Ammon's horn (tissue), 1 donor: ENCODE measurements at places on chromosomes 1 and 21.
A peak's percentile ranks its signal among the peaks of the same experiment; 100 is the strongest.

DNA sequence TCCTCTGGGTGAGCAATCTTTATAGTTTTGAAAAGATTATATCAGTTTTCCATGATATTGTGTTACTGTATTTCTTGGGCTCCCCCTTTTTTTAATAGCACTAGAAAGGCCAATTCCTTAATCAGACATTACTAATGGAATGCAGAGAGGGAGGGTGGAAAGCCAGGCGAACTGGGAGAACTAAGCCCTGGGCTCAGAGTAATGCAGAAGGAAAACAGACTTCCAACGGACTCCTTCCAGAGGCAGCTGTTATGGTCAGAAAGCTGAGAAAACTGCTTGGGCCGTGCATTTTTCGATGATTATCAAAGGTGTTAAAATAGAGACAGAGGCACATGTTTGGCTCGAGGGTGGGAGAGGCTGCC is 206.3 kb downstream of the FOXD2 start:
- DNase-seq = no peak

- peak; percentile 81 for DNase-seq
Measured at GRCh38 chr1:236142253-236143103, at the start of gene GPR137B. Gene GPR137B (plus strand): TSS chr1:236142539. CDS start chr1:236142623, 84 bp downstream.

- DNase-seq = no peak
Measured at GRCh38 chr1:246772686-246773085, 48.5 kb downstream of the SCCPDH start.

GRCh38 chr1:113674591-113674990 is 84.7 kb downstream of the PHTF1 start:
- DNase-seq = no peak

- no peak for DNase-seq
Measured at GRCh38 chr1:54499097-54499359, 49.0 kb upstream of the ACOT11 start.

GRCh38 chr1:51990478-51990965 is at the start of gene RAB3B:
Gene RAB3B (minus strand): TSS chr1:51990700. CDS start chr1:51977117, 13,583 bp downstream.
- DNase-seq = peak; percentile 7

DNA sequence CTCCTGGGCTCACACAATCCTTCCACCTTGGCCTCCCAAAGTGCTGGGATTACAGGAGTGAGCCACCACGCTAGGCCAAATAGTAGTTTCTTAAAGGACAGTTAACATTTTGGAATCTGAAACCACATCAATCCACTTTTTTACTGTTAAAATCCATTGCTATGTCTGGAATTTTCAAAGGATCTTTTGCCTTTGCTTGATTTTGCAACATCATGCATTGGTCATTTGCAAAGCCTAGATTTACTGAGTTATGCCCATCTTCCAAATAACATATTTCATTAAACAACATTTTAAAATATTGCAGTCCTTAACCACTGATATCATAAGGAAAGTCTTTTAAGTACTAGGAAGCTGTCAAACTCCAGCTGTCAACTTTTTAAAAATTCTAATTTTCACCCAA is 3.3 kb downstream of the POGZ start:
- DNase-seq = no peak

DNA sequence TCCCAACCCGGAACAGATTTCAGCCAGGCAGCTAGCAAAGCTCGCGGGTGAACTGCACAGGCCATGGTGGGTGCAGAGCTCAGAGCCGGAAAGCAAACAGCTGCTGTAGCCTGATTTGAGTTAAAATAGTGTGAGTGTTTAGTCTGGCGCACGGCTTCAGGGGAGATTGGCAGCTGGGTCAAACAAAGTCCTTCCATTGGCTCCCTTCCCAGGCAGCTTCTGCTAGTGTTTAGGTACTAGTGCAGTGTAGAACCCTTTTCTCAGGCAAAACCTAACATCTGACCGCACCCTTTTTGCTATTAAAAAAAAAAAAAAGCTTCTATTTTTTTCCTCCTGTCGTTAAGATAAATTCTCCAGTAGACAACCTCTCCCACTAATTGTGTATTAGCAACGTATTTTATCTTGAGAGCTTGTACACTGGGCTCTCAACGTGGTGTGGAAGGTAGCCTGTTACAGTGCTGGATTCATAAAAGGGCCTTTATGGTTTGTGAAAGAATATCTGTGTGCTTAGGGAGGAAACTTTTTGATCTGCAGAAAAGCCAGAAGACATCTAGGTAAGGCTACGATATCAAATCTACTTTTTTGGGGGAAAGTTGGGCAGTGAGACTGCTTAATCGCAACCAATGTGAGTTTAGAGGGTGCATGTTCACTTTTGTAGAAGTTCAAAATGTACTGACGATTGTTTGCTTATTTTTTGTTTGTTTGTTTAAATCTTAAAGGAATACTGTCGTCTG is 689.6 kb downstream of the USP25 start:
- peak; percentile 79 for DNase-seq

- DNase-seq = no peak
Measured at GRCh38 chr1:17002524-17002902, 9.2 kb downstream of the ATP13A2 start.

GRCh38 chr1:116360429-116361173 is 12.4 kb upstream of the ATP1A1 start:
- DNase-seq = no peak

DNA sequence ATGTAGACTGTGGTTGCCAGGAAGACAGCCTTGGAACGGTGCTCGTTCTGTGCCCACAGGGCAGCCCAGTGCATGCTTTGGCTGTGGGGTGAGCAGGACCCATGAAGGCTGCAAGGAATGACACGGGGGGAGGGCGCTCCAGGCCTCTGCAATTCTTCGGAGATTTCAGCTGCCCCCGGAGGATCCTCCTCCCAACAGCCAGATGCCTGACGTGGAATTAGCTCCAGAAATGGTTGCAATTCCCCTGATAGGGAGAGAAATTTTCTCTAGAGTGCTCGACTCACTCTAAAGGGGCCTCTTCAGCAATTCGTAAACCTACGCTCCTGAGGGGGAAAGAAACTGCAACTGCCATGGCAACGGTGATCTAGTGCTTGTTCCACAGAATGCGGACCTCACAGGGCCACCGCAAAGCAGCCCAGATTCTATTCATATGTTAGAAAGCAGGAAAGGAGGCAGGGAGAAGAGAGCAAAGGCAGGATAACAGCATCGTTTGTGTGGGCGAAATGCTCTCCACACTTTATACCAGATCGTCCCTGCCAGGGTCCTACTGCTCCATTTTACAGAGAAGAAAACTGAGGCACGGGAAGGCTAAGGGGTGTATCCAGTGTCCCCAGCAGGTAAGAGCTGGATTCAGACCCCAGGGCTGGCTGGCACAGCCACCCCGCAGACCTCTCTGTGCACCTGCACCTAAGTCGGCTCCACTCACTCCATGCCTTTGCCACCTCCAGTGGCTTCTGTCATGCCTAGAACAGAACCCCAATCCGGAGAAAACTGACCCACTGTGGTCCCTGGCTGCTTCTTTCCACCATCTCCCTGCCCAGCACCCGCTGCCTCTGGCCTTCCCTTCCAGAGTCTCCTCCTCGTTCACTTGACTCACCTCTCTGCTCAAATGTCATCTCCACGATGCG is 11.9 kb upstream of the PDE9A start:
- peak; percentile 57 for DNase-seq

GRCh38 chr1:239635276-239635675 is 248.9 kb downstream of the CHRM3 start:
- no peak for DNase-seq

- peak; percentile 29 for DNase-seq
Measured at GRCh38 chr1:117001254-117001927, at the start of gene CD101. Gene CD101 (plus strand): TSS chr1:117001760. CDS start chr1:117001818, 58 bp downstream.

DNA sequence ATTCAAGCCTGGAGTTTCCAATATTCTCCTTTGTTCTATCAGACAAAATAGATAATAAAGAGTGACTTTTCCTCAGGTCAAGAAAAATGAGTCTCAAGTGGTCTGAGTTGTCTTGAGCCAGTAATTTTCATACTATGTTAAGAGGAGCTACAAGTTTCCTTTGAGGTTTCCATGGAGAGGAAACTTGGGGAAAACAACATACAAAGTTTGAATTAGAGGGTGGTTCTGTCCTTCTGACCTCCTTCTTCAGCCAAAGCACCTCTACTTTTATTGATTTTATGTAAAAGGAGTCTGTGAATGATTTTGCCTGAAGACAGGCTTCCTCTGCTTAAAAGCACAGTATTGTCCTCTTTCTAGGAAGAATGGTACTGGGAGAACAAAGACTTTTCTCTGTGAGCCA is 497.2 kb upstream of the PKN2 start:
- no peak for DNase-seq

DNA sequence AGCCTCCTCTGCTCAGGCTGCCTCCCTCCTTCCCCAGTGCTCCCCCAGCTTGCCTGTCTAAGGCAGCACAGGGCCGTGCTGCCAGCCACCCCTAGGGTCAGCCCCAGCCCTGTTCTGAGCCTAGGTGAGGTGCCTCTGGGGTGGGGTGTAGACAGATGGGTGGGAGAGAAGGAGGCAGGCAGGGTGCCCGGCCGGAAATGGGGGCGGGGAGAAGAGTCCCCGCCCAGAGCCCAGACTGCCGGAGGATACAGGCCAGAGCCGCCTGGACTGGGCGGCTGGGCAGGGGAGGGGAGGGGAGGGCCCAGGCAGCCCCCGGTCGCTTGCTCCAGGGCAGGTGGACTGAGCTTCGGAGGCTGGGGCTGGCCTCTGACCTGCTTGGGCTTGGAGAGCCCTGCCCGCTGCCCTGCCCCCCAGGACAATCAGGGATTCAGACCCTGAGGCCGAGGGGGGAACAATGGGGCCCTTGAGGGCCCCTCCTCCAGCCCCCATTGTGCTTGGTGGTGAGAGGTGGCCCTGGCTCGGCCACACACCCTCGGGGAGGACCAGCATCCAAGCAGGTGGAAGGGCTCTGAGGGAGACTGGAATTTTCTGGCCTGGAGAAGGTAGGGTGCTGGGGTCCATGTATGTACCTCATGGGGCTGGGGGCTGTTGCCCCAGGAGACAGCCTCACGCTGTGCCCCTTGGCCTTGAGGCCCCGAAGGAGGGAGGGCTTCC is at the start of gene GJC2:
GJC2 (plus strand) TSS at position 525 of the 714 bp plus-strand sequence. CDS start 7,829 bp downstream, outside the sequence.
- peak; percentile 72 for DNase-seq

GRCh38 chr1:43435146-43436145 is 18.3 kb downstream of the HYI start:
- DNase-seq = peak; percentile 43

DNA sequence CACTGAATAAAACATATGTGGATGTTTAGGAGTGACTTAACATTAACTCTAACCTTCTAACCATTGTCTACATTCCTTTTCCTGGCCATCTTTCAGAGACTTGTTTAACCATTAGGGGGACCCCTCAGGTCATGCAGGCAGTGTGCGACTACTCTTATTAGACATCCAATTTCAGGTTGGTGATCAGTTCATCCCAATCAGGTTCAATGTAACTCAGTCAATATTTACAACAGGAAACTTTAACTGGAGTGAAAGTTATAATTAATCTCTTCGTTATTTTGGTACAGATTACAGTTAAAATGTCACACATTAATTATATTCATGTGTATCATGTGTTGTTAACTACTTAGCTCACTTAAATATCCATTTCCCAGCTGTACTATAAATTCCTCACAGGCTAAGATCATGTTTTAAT is 68.8 kb upstream of the RGS1 start:
- no peak for DNase-seq

DNA sequence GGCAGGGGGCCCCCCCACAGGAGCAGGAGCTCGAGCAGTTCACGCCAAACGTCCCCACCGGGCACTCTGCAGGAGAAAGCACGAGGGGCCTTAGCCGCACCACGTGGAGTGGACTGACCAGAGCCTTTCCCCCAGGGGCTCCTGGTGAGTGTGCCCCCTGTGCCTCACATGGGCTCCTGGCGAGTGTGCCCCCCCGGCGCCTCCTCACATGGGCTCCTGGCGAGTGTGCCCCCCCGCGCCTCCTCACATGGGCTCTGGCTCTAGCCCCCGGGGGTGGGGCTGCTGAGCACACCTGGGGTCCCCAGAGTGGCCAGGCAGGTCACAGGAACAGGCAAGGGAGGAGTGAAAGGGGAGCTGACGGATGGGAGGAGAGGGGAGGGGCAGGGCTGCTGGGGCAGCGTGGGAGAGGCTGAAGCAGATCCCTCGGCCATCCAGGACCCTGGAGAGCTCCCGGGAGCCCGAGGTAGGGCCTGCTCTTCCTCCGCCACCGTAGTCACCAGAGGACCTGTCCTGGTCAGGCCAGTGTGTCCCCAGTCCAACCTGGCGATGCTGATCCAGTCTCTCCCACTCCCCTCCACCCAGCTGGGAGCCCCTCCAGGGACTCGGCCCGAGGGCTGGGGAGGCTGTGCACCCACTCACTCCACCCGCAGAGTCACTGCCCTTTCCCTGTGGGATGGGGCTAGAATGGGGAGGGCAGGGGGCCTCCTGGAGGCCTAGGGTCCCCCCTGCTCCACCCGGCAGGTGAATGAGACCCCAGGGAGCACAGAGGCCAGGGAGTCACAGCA is 47.6 kb downstream of the ARHGEF16 start:
- DNase-seq = peak; percentile 55

- no peak for DNase-seq
Measured at GRCh38 chr1:178399177-178399728, 97.5 kb downstream of the CLEC20A start.

GRCh38 chr1:172674831-172675613 is 16.1 kb downstream of the FASLG start:
- DNase-seq = no peak

- DNase-seq = no peak
Measured at GRCh38 chr1:197915862-197916499, 1.2 kb upstream of the LHX9 start.

DNA sequence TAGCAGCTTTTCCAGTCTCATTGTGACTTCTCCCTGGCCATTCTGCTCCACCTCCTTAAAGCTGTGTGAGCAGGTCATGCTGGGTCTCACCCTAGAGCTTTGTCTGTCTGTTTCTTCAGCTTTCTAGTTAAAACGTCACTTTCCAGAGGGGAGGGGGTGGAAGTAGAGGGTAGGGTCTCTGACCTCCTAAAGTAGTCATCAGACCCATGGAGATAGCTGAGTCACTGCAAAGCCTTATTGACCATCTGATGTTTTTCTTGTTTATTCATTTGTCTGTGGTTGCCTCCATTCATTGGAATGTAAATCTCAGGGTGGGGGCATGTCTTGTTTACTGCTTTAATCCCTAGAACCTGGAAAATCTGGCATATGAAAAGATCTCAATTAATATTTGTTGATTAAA is 52.7 kb downstream of the ELF3 start:
- no peak for DNase-seq

- no peak for DNase-seq
Measured at GRCh38 chr1:70205071-70205433, 327 bp downstream of the LRRC40 start.

GRCh38 chr1:16067127-16067768 is 6.2 kb downstream of the FAM131C start:
- no peak for DNase-seq

- DNase-seq = no peak
Measured at GRCh38 chr1:77906624-77907023, 18.2 kb downstream of the NEXN start.

GRCh38 chr1:11070876-11071275 is 11.1 kb upstream of the SRM start:
- DNase-seq = no peak

DNA sequence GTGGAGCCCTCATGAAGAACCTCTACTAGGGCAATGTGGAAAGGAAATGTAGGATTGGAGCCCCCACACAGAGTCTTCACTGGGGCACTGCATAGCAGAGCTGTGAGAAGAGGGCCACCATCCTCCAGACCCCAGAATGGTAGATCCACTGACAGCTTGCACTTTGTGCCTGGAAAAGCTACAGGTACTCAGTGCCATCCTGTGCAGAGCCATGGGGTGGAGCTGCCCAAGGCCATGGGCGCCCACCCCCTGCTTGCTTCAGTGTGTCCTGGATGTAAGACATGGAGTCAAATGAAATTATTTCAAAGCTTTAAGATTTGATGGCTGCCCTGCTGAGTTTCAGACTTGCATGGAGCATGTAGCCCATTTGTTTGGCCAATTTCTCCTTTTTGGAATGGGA is 17.2 kb upstream of the TSHB start:
- DNase-seq = no peak
